ENCODE measurements at places on chromosomes 13 and 19.

- no peak for DNase-seq
Observed at GRCh38 chr13:28819735-28820098, 422 bp upstream of the MTUS2 start.

DNA sequence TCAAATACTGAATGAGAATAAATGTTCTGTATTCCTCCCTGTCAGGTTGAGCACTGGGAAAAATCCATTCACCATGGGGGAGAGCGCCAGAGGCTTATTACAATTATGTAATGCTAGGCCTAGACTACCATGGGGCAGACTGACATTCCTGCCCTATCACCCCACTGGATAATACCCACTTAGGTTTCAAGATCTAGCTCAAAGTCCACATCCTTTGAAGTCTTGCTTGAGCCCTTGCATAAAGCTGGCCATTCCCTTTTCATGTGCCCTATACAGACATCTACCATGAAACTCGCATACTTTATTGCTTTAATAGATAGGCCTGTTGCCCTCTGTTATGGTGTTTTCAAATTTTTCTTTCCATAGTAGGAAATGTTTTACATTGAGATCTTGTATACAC is 149.3 kb downstream of the RGCC start:
- no peak for DNase-seq

DNA sequence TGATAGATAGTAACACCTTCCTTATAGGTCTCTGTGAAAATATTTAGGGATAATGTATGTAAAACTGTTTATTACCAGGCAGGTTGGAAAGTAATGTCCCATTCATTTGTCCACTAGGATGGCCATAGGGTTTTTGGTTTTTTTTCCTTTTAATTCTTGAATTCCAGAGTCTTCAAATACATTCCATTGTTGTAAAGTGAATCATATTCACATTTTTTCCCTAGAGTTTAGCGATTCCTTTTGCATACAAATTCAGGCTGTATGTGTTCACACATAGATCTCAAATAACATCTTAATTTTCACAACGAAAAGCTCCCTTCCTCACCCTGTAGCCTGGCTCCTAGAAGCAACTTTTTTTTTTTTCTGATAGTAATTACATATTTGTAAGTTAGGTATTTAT is 1.8 kb upstream of the ZNF557 start:
- no peak for DNase-seq

- no peak for DNase-seq
Observed at GRCh38 chr19:11159598-11160439, 4.2 kb upstream of the SPC24 start.

GRCh38 chr19:43555185-43555770 is 20.0 kb downstream of the XRCC1 start:
- no peak for DNase-seq

GRCh38 chr19:20470345-20471135 is 95.0 kb downstream of the ZNF737 start:
- no peak for DNase-seq

DNA sequence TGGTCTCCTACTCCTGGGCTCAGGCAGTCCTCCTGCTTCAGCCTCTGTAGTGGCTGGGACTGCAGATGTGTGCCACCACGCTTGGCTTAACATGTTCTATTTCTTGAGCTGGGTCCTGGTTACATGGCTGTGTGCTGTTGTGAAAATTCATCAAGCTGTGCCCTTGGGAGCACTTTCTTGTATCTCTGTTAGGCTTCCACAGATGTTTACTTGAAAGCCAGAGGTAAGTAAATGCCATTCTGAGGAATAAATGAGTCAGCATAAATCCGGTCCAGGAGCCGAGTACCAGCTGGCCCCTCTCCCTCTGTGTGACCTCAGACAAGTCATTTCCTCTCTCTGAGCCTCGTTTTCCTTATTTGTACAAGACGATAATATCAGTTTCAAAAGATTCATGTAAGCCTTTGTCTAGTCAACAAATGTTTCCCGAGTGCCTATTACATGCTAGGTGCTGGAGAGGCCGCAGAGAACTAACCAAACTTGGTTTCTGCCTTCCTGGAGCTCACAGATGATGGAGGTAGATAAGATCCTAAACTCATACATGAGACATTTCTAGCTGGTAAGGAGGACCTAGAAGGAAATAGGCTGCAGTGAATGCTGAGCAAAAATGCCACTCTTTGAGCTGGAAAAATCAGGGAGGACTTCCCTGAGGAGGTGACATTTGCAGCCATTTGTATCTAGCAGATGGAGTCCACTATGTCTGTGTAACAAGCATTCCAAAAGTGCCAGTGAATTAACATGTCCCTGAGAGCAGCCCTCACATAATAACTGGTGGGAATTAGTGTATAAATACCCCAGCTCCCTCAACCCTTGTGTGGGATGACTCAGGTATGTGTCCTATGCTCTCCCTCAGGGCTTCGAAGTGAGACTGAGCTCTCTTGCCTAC is 2.7 kb upstream of the RASAL3 start:
- DNase-seq: no peak

All from NCI-H446 treated with DMSO at 0.1 percent for 48 hours (cell line).